ENCODE measurements at places on chromosomes 6 and 20. TPM values are rescaled to one million over a fixed set of nuclear protein-coding genes. Genes with fewer than 3 reads are reported as not detected.
A peak's percentile ranks its signal among the peaks of the same experiment; 100 is the strongest.

- DNase-seq = peak; percentile 86
- peaks cover 9% of the 10 kb centered on the region for H3K36me3 ChIP-seq
- no peak overlapping the region for H3K4me3 ChIP-seq
- peak overlapping the region; percentile 96 for H3K27ac ChIP-seq
- no peaks in the 10 kb centered on the region for H3K27me3 ChIP-seq
Measured at GRCh38 chr20:38094373-38094891, 60.9 kb downstream of the RPRD1B start.

GRCh38 chr6:154298297-154298696, 58.3 kb downstream of the IPCEF1 start:
- H3K27me3 ChIP-seq = no peaks in the 10 kb centered on the region
- peaks cover 13% of the 10 kb centered on the region for H3K4me1 ChIP-seq
- H3K36me3 ChIP-seq = no peaks in the 10 kb centered on the region

GRCh38 chr6:112190164-112190563, 64.2 kb downstream of the LAMA4 start:
- DNase-seq = no peak
- no peaks in the 10 kb centered on the region for H3K4me1 ChIP-seq

- H3K4me3 ChIP-seq = no peak overlapping the region
- H3K27ac ChIP-seq = no peak overlapping the region
- H3K4me1 ChIP-seq = no peaks in the 10 kb centered on the region
- H3K36me3 ChIP-seq = no peaks in the 10 kb centered on the region
- H3K27me3 ChIP-seq = no peaks in the 10 kb centered on the region
- DNase-seq = no peak
Measured at GRCh38 chr6:46789434-46790354, 3.5 kb upstream of the MEP1A start.

GRCh38 chr6:31587791-31588777, 2.0 kb downstream of the LST1 start:
- H3K4me1 ChIP-seq = peaks cover 90% of the 10 kb centered on the region
- DNase-seq = no peak
- H3K4me3 ChIP-seq = peak overlapping the region; percentile 63
- H3K36me3 ChIP-seq = no peaks in the 10 kb centered on the region
- no peaks in the 10 kb centered on the region for H3K27me3 ChIP-seq

- peak; percentile 66 for DNase-seq
- H3K4me1 ChIP-seq = peaks cover 5% of the 10 kb centered on the region
- H3K27ac ChIP-seq = no peak overlapping the region
- no peaks in the 10 kb centered on the region for H3K27me3 ChIP-seq
Measured at GRCh38 chr6:132392792-132393191, 8.5 kb downstream of the MOXD1 start.

GRCh38 chr6:90859056-90859455, 272.2 kb upstream of the MAP3K7 start:
- H3K4me1 ChIP-seq = no peaks in the 10 kb centered on the region
- no peak overlapping the region for H3K27ac ChIP-seq
- no peak overlapping the region for H3K4me3 ChIP-seq
- no peak for DNase-seq

- H3K27ac ChIP-seq = no peak overlapping the region
- peaks cover 24% of the 10 kb centered on the region for H3K4me1 ChIP-seq
- no peaks in the 10 kb centered on the region for H3K27me3 ChIP-seq
- no peak overlapping the region for H3K4me3 ChIP-seq
Measured at GRCh38 chr6:15875797-15876196, 213.0 kb upstream of the DTNBP1 start.

DNA sequence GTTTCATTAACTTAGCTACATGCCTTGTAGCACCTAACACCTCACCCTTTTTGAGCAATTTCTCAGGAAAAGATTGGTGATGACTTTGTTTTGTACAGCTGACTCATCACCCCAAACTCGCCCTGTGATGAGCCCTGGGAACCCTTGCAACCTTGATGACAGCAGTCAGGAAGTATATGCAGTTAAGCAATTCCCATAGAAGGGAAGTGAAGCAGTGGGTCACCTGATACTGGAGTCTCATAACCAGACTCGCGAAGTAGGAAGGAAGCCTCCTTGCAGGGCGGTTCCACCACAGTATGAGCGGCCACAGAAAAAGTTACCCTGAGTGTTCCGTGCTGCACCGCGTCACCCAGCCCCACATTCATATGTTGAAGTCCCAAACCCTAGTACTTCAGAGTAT, 82.0 kb upstream of the EDN1 start:
- no peaks in the 10 kb centered on the region for H3K36me3 ChIP-seq
- H3K27ac ChIP-seq = no peak overlapping the region

DNA sequence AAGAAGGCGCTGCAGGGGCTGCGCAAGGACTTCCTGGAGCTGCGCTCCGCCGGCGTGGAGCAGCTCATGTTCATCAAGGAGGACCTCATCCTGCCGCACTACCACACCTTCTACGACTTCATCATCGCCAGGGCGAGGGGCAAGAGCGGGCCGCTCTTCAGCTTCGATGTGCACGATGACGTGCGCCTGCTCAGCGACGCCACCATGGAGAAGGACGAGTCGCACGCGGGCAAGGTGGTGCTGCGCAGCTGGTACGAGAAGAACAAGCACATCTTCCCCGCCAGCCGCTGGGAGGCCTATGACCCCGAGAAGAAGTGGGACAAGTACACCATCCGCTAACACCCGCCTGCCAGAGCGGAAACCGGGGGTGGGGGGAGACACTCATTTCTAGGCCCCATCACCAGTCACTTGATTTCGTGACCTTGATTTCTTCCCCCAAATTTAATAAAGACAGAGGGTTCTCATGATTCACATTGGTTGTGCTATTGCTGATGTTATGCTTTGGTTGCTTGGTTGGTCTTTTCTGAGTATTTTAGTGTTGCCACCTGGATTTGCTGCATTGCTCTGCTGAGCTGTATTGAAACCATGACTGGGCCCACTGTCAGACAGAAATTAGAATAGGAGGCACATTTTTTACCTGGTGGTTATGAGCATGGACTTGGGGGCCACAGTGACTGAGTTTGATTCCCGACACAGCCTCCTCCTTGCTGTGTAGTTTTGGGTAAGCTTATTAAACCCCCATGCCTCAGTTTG, 1.5 kb downstream of the FAM50B start:
- peaks cover 21% of the 10 kb centered on the region for H3K4me1 ChIP-seq
- DNase-seq = peak; percentile 21
- no peaks in the 10 kb centered on the region for H3K27me3 ChIP-seq

DNA sequence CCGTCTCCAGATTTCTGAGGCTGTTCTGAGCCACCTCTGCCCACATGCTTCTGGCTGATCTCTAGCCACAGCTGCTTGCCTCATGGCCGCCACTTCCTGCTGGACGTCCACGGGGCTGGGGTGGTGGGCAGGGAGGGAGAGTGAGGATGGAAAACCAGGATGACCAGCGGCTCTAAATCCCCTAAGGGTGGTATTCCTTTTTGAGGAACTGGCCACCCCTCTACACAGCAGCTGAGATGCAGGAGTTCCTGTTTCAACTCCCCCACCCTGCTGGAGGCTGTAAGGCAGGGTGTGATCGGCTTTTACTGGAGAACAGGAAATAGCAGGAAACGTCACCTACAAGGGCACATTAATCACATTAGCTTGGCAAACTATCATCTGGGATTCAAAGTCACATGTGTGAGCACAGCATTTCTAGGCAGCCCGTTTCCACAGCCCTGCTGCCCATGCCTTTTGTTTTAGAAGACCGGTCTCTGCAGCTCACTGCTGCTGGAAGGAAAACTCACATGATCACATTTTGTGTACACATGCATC, 181.6 kb upstream of the ECI2 start:
- no peaks in the 10 kb centered on the region for H3K27me3 ChIP-seq
- peaks cover 7% of the 10 kb centered on the region for H3K4me1 ChIP-seq
- no peaks in the 10 kb centered on the region for H3K36me3 ChIP-seq
- DNase-seq = peak; percentile 19

DNA sequence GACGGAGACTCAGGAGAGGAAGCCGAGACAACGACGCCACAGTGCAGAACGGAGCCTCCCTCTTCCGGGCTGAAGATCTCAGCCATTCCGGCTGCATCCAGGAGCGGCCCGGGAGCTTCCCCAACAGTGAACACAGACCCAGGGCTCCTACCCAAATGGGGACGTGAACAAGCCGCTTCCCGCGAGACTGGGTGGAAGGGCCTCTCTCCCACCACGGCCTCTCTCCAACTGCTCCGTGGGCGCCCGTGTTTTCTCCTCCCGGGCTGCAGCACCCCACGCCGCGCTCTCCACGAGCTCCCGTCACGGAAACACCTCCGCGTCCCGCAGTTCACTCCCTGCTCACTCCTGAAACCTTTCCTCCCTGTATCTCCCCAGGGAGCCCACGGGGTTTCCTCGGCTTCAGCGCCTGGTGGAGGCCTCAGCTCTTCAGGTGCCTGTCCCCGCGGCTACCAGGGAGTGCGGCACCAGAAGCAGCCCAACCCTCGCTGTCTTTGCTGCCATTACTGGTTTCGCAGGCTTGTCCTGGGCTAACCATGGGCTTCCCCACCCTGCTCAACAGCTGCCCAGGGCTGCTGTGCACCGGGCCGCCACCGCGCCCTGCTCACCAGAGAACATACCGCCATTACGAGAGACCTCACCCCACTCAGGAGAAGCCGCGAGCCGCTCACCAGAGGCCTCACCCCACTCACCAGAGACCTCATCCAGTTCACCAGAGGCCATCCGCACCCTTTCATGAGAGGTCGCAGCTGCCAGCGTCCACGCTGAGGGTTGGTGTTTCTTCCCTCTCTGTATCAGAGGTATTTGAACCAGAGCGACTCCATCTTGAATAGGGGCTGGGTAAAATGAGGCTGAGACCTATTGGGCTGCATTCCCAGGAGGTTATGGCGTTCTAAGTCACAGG, 922.8 kb downstream of the QKI start:
- H3K4me1 ChIP-seq = no peaks in the 10 kb centered on the region
- no peak overlapping the region for H3K27ac ChIP-seq
- DNase-seq = no peak
- H3K36me3 ChIP-seq = no peaks in the 10 kb centered on the region
- H3K4me3 ChIP-seq = no peak overlapping the region

GRCh38 chr6:89311853-89312531, 3.1 kb downstream of the GABRR2 start:
- no peaks in the 10 kb centered on the region for H3K27me3 ChIP-seq
- H3K4me1 ChIP-seq = no peaks in the 10 kb centered on the region
- DNase-seq = no peak
- H3K36me3 ChIP-seq = peaks cover 1% of the 10 kb centered on the region

DNA sequence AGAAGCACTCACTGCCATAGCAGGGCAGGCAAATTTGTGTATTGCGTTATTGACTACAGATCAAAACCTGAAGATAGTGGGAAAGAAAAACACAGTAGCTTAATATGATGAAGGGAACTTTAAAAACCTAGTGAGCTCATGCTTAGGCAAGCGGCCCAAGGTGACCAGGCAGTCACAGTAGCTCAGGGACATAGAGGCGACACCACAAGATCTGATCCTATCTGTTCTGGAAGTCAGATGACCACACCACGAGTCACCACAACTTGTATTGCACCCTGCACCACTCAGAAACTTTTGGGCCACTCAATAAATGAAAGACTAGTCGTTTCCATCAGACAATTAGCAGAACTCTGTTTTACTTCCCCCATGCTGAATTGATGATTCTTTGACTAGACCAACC, 4.9 kb downstream of the CLIC5 start:
- DNase-seq = no peak
- peaks cover 27% of the 10 kb centered on the region for H3K4me1 ChIP-seq
- no peaks in the 10 kb centered on the region for H3K36me3 ChIP-seq
- peak overlapping the region; percentile 64 for H3K27ac ChIP-seq

DNA sequence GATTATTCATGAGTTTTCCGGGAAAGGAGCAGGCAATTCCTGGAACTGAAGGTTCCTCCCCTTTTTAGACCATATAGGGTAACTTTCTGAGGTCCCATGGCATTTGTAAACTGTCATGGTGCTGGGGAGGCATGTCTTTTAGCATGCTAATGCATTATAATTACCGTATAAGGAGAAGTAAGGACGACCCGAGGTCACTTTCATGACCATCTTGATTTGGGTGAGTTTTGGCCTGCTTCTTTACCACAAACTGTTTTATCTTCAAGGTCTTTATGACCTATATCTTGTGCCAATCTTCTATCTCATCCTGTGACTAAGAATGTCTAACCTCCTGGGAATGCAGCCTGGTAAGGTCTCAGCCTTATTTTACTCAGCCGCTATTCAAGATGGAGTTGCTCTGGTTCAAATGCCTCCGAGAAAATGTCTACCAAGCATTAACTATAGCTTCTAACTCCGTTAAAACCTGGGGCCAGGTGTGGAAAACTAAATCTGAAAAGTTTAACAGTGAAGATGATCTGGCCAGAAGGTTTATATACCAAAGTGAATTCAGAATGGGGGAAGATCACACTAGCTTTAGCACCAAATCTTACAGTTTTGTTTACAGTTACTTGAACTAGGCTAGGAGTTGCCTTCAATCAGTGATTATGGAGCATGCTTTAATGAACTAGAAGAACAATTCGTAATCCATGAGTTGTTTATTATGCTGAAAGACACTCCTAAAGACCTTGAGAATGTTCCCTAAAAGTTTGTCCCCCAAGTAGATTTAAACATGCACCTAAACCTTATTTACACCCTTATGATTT, 80.0 kb upstream of the TOP1 start:
- no peak overlapping the region for H3K27ac ChIP-seq
- no peaks in the 10 kb centered on the region for H3K4me1 ChIP-seq
- DNase-seq = no peak
- H3K27me3 ChIP-seq = no peaks in the 10 kb centered on the region

GRCh38 chr6:33430991-33431879, 11.4 kb downstream of the SYNGAP1 start:
- peak overlapping the region; percentile 48 for H3K4me3 ChIP-seq
- DNase-seq = peak; percentile 86
- H3K27ac ChIP-seq = peak overlapping the region; percentile 75
- H3K27me3 ChIP-seq = no peaks in the 10 kb centered on the region

- no peaks in the 10 kb centered on the region for H3K36me3 ChIP-seq
- H3K27me3 ChIP-seq = no peaks in the 10 kb centered on the region
- no peak overlapping the region for H3K4me3 ChIP-seq
- H3K27ac ChIP-seq = no peak overlapping the region
- no peak for DNase-seq
Measured at GRCh38 chr20:13288357-13288756, 67.3 kb downstream of the ISM1 start.

- peaks cover 16% of the 10 kb centered on the region for H3K27me3 ChIP-seq
- no peak overlapping the region for H3K27ac ChIP-seq
- no peak overlapping the region for H3K4me3 ChIP-seq
- no peaks in the 10 kb centered on the region for H3K36me3 ChIP-seq
- no peaks in the 10 kb centered on the region for H3K4me1 ChIP-seq
Measured at GRCh38 chr20:38612751-38613515, 11.3 kb downstream of the ARHGAP40 start.

GRCh38 chr6:98044151-98044561, 761.1 kb upstream of the MMS22L start:
- H3K4me1 ChIP-seq = no peaks in the 10 kb centered on the region
- no peaks in the 10 kb centered on the region for H3K36me3 ChIP-seq
- DNase-seq = no peak
- H3K27ac ChIP-seq = no peak overlapping the region
- no peaks in the 10 kb centered on the region for H3K27me3 ChIP-seq
- H3K4me3 ChIP-seq = no peak overlapping the region

The CST9L gene
- total RNA-seq = not detected

The TRIM10 gene
- not detected for total RNA-seq

The SYCP2 gene
- 4.7 TPM for total RNA-seq

The RPS6KA2 gene
- total RNA-seq = 16.0 TPM

The ARMH2 gene
- 5.0 TPM for total RNA-seq

The CCHCR1 gene
- 34.7 TPM for total RNA-seq

The BPIFB2 gene
- total RNA-seq = not detected
